ENCODE measurements at places on chromosomes 3 and 15.

DNA sequence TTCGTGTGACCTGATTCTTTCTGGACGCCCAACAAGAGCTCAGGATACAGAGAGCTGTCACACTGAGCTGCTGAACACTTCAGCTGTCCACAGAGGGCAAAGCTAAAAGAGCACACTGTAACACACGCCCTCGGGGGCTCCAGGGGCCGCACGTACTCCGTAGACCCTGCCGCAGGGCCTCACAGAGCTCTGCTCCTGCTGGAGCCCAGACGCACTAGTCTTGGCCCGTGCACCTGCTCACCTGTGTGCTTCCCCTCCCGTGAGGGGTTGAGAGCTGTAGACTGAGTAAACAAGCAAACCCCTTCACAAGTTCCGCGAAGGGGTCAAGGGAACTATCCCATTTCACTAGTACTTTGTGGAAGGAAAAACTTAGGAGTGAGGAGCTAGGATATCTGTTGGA is 30.7 kb upstream of the TUSC7 start:
- DNase-seq, result no peak

GRCh38 chr3:178036451-178037144 is 499.6 kb upstream of the KCNMB2 start:
- no peak for DNase-seq

- DNase-seq, result no peak
Measured at GRCh38 chr15:67670647-67671305, 128.3 kb downstream of the MAP2K5 start.

DNA sequence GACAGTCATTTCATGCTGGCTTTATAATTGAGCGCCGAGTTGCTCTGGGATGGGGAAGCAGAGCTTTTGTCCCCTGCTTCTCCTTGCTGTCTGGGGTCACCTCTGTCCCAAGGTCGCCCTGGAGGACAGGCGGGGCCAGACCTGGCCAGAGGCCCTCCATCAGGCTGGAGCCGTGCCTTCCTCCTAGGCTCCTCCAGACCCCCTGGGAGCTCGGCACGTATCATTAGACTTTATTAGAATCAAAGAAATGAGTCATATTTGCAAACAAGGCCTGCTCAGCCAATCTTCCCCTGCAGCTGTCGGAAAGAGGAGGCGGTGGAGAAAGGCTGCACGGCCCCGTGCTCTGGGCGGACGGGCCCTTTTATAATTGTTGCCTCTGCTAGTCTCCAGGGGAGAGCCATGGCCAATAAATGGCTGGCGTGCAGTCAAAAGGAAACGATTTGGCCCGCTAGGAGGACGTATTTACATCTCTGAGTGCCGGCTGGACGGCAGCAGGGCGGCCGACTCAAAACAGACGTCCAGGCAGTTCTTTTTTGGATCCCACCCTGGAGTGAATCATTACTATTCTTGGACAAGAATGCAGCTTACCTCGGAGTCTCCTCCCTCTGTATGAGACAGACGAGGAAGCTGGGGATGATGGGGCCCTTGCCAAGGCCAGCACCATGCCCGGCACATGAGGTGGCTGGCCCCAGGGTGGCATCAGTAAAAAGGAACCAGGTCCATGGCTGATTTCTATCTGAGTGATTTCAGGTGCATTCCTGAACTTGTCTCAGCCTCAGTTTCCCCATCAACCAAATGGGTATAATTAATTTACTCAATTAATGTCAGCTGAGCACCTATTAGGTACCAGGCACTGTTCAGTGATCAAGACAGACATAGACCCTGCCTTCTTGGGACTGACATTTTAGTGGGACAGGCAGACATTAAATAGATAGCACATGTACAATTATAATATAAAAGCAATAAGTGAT is 50.6 kb downstream of the SLC6A6 start:
- no peak for DNase-seq

DNA sequence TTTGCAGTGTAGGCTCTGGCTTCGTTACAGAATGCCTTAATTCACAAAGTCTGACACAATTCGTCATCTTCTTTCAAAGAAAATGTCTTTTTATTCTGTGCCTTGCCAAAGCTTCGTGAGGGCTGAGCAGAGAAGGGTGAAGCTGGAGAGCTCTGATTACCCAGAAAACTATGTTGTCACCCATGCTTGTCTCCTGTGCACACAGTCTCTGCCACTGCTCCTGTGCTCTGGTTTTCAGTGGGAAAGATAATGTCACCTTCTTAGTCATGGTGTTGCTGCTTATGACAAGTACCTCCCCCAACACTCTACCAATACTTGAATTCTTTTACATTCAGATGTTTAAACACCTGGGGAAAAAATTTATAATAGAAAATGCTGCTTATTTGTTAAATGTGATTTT is 509.2 kb upstream of the GRM7 start:
- no peak for DNase-seq

DNA sequence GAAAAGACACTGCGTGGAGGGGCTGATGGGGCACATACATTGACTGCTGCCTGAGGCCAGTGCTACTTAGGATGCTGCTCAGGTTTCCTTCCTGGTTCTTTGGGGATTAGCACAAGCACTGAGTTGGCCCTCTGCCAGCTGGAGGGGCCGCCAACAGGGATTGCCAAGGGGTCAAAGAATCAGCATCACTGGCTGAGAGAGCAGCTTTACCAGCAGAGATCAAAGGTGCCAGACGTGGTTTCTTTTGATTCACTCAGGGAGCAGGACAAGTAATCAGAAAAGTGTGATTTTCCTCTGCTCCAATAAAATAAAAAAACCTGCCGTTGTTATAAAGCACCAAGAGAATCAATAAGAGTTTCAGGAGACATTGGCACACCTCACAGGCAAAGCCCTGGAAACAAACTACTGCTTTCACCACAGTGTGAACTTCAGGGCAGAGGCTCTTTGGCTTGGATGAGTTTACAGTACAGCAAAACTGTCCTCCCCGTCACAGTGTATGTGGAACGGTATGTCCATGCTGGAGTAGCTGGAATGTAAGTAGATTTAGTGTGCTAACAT is 45.8 kb upstream of the FSIP1 start:
- no peak for DNase-seq

- DNase-seq, result no peak
Measured at GRCh38 chr3:165918657-165918979, 81.4 kb upstream of the BCHE start.

DNA sequence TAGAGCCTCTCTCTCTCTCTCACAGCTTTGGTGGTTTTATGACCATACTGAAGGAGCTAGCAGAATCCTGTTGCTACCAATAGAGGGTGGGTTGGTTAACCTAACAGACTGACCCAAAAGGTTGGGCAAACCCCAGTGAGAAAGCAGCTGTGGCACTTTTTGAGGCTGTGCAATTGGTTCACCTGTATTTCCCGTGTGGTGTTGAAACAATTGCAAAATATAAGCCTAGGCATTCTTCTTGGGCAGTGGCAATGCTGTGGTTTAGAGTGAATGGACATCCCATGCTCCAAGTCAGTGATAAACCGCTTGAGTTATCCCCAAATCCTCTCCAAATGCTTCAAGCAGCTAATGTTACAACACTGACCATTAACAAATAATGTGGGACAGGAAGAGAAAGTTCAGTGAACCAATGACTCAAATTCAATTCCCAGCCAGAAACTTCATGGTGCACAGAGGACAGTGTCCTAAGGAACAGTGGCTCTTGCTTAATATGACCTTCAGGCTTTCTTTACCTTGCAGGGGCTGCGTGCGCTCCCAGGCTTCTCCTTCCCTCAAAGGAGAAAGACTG is 261.9 kb upstream of the ICE2 start:
- no peak for DNase-seq

GRCh38 chr15:101407966-101408775 is 81.3 kb downstream of the PCSK6 start:
- no peak for DNase-seq

GRCh38 chr15:95826412-95827195 is 503.9 kb upstream of the NR2F2 start:
- no peak for DNase-seq

- DNase-seq, result no peak
Measured at GRCh38 chr15:78712797-78713515, 71.9 kb upstream of the CHRNB4 start.

DNA sequence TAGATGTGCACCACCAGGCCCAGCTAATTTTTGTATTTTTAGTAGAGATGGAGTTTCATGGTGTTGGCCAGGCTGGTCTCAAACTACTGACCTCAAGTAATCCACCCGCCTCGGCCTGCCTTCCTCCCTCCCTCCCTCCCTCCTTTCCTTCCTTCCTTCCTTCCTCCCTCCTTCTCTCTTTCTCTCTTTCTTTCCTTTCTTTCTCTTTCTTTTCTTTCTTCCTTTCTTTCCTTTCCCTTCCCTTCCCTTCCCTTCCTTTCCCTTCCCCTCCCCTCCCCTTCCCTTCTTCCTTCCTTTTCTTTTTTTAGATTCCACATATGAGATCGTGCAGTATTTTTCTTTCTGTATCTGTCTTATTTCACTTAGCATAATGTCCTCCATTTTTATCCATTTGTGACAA is 81.3 kb downstream of the FAM81A start:
- DNase-seq, result no peak

- no peak for DNase-seq
Measured at GRCh38 chr3:189555558-189555881, 75.7 kb upstream of the TP63 start.

DNA sequence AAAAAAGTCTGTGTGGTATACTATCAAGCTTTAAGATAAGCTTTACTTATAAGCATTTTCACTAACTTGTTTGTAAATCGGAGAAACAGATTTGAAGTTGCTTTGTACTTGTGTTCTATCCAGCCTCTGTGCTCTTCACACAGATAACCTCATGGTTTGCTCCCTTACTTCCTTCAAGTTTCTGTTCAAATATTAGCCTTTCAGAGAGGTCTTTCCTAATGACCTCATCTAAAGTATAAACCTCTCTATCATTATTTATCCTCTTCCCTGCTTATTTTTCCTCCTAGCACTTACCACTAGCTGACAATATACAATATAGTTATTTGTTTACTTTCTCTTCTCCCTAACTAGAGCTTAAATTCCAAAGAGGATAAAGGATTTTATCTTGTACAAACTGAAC is 180.0 kb downstream of the CBLB start:
- no peak for DNase-seq

DNA sequence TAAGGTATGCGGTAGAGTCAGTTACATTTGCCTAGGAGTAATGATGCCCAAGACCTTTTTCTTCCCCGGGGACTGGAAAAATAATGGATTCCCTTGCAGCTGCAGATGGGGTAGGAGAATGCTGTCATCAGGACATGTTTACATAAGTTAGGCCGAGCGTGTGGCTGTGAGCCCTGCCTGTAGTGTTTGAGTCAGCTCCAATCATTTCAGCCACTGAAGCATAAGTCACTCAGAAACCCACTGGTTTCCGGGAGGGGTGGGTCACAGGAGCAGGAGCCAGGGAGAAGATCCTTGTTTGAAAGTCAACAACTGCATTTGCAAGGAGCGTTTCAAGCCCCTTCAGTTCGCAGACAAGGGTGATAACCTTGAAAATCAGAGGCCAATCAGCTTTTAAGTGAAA is 562.3 kb downstream of the MCTP2 start:
- no peak for DNase-seq

GRCh38 chr3:123353850-123354233 is 95.0 kb downstream of the ADCY5 start:
- no peak for DNase-seq

- no peak for DNase-seq
Measured at GRCh38 chr3:23501201-23501802, 298.2 kb downstream of the UBE2E2 start.

GRCh38 chr15:64969401-64969800 is 20.3 kb downstream of the SPG21 start:
- DNase-seq, result no peak

Measured in central memory CD8-positive, alpha-beta T cell (primary cell).